ENCODE measurements at places on chromosomes 7 and 10.

- DNase-seq: no peak
Measured at GRCh38 chr10:24894728-24895127, 57.7 kb downstream of the PRTFDC1 start.

DNA sequence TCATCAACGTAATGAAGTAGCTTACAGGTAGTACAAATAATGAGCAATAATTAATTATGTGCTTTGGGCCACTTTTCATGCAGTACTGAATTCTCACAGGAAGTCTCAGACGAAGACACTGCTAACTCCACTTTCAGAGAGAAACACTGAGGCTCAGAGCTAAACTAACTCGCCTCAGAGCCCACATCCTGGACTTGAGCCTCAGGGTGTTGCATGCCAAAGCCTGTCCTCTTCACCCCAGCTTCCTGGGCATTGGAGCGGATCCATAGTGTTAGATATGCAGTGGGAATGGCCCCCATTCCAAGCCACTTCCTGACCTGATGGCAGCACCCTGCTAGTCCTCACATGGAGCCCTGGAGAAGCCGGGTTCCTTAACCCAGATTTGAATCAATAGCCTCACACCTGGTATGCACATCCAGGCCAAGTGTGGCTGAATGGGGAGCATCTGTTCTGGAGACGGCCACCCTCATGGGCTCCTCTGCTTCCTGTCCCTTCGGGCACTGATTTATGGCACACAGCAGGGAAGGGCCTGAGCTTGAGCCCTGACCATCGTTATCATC is 265.1 kb upstream of the ZNF32 start:
- no peak for DNase-seq

GRCh38 chr10:31739146-31739545 is 189.5 kb downstream of the ARHGAP12 start:
- no peak for DNase-seq

DNA sequence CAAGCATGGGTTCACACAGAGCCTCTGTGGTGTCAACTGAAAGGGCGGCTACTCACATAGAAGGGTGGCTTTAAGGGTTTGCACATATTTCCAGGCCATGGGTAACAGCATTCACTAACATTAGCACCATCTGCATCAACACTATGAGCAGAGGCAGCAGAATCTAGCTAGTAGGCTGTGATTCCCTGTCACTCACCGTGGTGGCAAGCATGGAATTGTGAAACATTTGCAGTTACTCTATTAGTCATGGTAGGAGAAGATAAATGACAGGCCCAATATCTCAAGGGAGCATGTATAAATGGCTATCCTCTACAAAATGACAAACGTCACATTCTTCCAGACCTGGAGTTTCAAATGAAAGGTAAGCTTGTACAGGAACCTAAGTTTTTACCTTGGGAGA is 32.2 kb upstream of the CUBN start:
- no peak for DNase-seq

GRCh38 chr7:51310131-51310583 is 6.5 kb downstream of the COBL start:
- DNase-seq: no peak

GRCh38 chr10:92047215-92047614 is 123.6 kb downstream of the BTAF1 start:
- DNase-seq: no peak

DNA sequence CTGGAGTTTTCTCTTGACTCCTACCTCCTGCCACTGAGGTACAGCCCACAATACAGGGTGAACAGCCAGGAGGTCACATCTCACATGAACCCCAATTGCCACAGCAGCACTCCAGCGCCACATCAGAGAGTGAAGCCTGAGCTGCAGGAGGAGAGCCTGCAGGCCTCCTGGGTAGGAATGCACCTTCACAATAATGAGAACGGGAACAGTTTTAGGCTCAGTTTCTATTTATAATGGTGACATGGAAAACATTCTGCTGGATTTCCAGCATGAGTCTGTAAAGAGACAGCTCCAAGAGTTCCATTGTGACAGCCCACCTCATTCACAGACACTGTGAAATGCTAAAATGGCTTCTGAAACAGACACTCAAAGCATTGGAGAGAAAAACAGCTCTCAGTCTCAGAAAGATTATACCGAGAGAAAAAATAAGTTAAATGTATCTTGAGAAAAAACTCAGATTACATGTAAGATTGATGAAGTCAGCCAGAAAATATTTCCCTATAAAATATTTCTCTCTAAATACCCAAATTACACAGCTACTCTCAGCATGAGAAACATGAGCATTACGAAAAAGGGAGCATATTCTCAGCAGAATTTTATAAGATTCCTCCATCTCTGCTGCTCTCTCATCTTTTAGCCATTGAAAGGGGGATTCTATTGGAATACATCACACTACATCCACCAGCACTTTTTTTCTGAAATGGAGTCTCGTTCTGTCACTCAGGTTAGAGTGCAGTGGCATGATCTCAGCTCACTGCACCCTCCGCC is 11.3 kb downstream of the ZNF680 start:
- no peak for DNase-seq

- DNase-seq: peak; percentile 59
Measured at GRCh38 chr7:150368884-150369747, 494 bp downstream of the REPIN1 start.

GRCh38 chr10:734481-734880 is 45.0 kb upstream of the DIP2C start:
- DNase-seq: no peak

GRCh38 chr10:98170249-98171117 is 36.0 kb downstream of the R3HCC1L start:
- DNase-seq: no peak

DNA sequence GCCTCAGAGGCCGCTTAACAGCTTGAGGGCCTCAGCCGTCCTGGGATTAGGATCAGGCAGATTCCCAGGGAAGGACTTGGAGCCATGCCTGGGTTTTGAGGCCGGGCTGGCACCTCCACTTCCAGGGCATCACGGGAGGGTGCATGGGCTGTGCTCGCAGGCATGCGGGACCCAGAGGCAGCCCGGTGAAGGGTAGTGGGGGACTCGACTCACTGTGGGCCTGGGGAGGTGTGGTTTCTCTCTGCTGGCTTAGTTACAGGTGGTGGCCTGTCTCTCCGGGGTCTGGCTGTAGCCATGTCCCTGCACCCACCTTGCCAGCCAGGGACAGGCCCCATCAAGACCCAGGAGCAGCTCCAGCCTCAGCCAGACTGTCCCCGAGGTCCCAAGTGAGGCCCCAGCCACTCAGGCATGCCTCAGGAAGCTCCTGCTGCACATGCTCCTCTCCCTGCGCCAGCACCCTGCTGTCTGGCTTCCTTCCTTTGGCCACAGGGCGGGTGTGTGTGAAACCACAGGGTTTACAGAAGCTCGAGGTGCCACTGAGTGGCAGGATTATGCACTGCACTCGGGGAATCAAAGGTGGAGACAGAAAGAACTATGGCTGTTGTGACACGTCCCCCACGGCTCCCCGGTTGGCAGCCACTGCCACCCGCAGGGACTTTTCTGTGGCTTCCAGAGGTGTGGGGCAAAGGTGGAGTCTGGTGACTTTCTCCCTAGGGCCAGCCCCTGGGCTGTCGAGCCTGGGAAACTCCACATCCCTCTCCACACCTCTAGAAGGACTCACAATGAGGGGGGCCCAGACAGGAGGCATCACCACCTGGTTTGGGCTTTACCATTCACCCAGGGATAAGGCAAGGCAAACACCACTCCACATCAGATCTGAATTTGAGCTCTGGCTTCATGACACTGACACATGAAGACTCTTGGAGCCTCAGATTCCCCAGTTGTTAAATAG is 19.7 kb downstream of the GOLGA7B start:
- DNase-seq: peak; percentile 64

- no peak for DNase-seq
Measured at GRCh38 chr10:124999433-125000365, 57.8 kb downstream of the ZRANB1 start.

DNA sequence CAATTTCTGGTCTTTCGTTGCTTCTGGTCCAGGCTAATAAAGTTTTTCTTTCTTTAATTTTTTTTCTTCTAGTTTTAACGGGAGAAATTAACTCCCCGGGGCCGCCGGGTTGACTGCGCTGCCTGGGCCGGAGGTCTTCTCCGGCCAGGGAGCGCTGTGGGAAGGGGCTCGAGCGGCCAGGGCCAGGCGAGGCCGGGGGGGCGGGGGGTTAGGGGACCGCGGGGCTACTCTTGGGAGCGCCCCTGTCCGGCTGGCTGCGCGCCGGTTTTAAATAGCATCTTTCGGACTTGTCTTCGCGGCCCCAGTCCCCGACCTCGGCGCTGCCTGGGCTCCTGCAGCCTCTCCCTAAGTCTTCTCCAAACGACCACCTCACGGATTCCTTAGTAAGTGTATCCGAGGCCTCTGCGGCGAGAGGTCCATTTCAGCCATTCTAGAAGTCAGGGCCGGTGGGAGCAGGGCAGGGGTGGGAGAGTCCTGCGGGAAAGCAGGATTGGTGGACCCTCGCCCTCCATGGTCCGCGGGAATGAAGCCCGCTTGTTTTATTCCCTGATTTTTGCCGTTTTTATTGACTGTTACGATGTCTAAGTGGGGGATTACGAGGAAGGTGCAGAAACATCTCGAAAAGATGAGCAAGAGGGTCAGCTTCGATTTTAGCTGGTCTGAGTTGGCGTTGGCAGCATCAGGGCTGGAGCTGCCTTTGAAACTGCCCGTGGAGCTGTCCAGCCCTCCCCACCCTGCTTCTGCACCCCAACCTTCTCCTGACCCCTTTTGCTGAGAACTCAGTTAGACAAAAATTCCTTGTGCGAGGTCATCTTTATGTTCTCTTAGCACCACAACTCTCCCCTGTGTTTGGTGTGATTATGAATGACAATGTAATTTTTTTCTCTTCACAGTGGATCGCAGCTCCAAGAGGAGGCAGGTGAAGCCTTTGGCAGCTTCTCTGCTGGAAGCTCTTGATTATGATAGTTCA is 555 bp downstream of the PHF14 start:
- DNase-seq: peak; percentile 10

DNA sequence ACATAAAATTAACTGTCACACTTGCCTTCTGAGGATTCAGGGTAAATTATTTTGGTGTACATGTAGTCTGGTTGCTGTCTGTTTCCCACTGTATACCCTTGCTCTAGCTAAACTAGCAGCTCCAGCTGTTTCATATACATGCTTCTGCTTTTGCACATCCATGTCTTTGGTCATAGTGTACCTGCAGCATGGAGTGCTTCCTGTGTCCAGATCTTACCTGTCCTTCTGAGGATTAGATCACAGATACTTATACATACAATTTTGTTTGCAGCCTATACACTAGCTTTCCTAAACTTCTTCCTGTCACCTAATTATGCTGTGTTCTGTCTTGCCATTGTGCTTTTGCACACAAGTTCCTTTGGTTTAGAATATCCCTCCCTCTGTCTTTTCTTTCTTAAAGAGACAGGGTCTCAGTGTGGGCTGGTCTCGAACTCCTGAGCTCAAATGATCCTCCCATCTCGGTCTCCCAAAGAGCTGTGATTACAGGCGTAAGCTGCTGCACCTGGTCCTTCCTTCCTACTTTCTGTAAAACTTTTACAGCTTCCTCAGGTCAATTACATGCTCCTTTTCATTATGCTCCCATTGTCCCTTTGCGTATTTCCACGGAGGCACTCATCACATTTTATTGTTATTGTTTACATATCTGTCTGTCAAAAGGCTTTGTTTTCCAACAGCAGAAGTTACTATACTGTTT is 33.8 kb downstream of the TPST1 start:
- DNase-seq: no peak

DNA sequence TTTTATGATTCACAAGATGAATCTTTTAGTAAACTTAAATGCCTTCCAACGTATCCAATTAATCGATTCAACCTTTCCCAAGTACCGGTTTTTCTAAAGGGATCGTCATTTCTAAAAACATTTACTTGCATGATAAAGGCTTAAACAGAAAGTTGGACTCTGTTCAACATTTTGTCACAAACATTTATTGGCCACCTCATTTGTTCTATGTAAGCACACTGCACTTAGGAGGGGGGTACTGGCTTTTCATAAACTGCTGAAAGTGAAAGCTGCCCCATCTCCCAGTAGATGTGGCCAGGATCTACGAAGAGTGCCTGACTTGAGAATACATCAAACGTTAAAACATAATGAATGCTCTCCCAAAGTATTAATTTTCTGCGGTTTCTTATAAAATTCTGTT is 37.3 kb upstream of the LAMB4 start:
- DNase-seq: no peak

GRCh38 chr7:42493436-42494198 is 256.6 kb upstream of the GLI3 start:
- no peak for DNase-seq

- DNase-seq: no peak
Measured at GRCh38 chr10:126140746-126141273, 244.4 kb downstream of the FANK1 start.

GRCh38 chr10:68992636-68993440 is 4.2 kb downstream of the KIFBP start:
- DNase-seq: no peak

DNA sequence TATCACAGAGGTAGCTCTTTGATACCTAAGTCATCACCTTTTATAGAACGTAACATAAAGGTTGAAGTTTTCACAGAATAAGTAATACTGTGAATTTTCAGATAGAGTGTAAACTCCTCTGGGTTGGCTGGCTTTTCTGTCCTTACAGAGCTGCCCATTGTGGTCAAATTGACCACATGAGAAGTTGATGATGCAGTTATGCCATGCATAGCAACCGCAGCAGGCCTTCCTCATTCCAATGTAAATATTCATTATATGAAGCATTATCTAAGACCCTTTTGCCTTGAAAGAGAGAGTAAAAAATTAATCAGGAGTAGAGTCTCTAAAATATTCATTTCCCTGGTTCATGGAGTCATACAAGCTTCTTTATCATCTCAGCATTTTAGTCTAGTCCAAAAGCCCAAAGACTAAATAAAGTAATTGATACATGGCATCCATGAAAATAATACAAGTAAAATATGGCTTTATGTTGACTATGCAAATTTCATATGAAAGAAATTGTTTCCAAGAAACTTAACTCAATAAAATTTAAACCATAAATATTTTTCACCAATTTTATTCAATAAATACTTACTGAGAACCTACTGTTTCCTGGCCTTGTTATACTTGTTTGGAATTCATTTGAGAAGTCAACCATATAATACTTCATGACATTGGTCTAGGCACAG is 516.4 kb downstream of the PCDH15 start:
- no peak for DNase-seq

GRCh38 chr7:94412762-94413322 is 18.1 kb downstream of the COL1A2 start:
- no peak for DNase-seq

- DNase-seq: no peak
Measured at GRCh38 chr7:111437736-111438135, 124.6 kb downstream of the IMMP2L start.

DNA sequence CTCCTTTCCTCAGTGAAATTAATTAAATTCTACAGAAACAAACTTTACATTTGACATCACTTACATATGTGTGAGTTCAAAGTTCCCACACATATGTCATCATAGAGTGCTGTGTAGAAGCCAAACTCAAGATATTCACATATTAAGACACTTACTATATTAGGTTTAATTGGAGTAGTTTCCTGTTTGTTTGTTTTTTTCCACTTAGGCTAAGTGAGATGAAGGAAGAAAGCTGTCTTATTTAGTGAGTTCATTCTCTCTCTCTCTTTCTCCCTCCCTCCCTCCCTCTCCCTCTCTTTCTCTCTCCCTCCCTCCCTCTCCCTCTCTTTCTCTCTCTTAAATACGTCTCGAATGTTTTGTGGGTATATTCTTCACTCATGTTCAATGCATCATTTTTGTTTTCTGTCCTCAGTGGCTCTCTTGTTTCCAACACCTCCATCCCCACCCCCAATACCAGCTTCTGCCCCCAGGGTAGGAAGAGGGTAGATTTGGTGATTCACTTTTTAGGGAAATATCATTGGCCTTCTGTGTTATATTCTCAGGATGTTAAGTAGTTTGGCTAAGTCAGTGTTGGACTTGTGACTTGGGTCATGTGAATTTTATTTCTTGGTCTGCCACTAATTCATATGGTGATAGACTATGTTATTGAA is 262.0 kb downstream of the FRMD4A start:
- no peak for DNase-seq

All from stimulated activated CD4-positive, alpha-beta T cell treated with anti-CD3 and anti-CD28 coated beads, Interleukin-15, amount 100 ng/mL, for 1 hour (primary cell).